ENCODE measurements at places on chromosomes 5 and 9.

DNA sequence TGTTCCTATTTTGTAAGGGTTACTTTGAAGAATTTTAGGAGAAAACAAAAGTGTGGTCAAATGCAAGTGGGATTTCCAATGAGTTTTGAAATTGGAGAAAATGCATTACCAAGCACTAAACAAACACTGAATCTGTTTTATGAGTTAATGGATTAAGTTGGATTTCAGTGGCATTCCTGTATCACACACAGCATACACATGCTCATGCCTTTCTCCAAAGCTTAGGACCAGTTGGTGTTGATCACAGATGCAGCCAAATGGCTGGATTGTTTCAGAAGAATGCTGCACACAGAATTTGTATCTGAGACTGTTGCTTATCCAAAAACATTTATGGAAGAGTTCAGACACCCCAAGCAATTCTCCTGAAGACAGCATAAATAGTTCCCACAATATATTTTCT lies 611.1 kb downstream of the ACTL7B start:
- DNase-seq = no peak

GRCh38 chr5:110644357-110644756 lies 82.1 kb downstream of the TMEM232 start:
- no peak for DNase-seq

DNA sequence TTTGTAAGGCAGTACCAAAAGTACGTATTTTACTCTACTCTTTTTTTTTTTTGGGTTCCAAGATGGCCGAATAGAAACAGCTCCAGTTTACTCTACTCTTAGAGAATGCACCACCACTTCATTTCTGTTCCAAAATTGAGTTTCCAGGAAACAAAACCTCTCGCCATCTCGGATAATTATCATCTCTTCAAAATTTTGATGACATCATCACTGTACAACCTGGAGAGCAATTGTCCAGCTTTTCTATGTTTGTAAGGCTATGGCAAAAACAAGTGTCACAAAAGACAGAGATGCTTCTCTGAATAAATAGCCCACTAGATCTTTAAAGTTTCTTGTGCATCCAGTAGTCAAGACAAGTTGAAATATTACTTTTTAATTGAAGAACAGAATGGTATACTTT lies 1631.9 kb upstream of the CDH6 start:
- DNase-seq = no peak

GRCh38 chr9:131289301-131290035 lies at the start of gene PLPP7:
Gene PLPP7, plus strand, starts transcription at chr9:131289723. Its CDS starts 275 bp downstream, at chr9:131289998.
- no peak for DNase-seq

GRCh38 chr9:131616983-131617604 lies 71.8 kb downstream of the PRRT1B start:
- DNase-seq = no peak

DNA sequence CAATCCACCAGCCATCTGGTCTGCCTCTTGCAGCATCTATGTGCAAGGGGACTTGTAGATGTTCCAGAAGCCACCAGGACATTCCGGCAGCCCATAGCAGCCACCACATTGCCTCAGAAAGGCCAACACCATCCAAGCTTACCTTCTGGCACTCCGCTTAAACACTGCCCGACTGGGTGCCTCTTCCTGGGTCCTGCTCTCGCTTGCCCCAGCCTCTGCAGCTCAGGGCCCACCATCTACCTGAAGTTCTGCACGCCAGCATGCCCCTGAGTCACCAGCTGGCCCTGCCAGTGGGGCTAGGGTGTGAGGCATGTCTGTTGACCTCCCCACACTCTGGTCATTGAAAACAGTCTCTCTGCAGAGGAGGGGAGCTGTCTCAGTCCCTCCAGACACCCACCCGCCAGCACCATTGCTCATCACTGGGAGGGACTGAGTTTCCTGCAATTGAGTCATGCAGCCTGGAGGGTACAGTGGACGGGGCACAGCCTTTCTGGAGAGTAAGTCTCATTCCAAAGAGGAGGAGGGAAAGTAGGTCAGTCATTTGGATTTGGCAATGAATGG lies 16.9 kb upstream of the COL5A1 start:
- DNase-seq = no peak

GRCh38 chr5:137609127-137609526 lies 110.0 kb upstream of the SPOCK1 start:
- no peak for DNase-seq

GRCh38 chr5:42131081-42131480 lies 206.0 kb downstream of the FBXO4 start:
- no peak for DNase-seq

DNA sequence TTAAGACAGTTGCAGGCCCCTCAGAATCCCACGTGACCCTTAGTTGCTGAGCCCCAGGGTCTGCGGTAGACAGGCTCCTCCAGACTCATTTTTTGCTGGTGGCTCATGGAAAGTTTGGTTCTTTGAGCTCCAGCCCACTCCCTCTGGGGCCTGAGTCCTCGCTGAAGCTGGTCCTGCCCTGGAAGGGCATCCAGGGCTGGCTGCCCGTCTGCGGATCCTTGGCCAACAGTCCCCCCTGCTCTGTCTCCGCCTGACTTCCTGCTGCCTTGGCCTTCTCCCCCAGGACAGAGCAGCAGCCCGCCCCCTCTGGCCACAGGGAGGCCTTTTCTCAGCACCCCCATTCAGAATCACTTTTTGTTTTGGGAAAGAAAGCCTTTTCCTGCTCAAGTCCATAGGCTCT lies 24.4 kb downstream of the SLC6A7 start:
- no peak for DNase-seq

- no peak for DNase-seq
Measured at GRCh38 chr9:113675475-113675941, 200.6 kb upstream of the ZNF618 start.

DNA sequence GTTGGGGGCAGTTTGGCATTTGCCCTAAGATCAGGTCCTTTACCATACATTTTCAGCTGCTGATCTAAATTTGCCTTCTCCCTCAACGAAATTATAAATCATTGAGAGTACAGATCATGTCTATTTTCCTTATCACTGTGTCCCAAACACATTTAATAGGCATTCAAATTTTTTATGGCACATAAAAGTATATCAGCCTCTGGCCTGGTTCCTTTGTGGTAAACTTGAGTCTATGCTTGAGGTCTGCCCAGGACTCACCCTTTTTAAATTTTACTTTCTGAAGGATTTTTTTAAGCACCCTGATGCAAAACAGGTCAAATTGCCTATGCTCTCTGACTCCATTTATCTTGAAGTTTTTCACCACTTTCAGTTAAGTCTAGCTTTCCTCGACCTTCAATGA lies 163.6 kb upstream of the GRIN3A start:
- no peak for DNase-seq

DNA sequence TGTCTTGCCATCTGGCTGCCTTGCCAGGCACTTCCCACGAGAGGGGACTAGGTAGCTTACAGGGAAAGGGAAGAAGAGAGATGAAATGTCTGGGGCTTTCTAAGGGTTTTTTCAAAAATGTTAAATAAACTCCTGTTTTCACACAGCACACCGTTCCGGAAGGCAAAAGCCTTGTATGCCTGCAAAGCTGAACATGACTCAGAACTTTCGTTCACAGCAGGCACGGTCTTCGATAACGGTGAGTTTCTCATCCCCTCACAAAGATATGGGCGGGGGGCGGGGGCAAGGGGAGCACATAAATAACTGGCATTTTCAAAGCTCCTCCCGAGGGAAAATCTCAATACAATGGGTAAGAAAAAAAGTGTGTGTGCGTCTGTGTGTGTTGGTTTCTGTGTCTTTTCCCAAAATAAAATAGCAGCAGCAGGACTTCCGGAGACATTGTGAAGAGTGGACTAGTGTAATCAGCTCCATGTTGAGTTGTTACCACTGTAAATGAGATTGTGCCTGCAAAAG lies 189.6 kb downstream of the NR3C1 start:
- DNase-seq = no peak

DNA sequence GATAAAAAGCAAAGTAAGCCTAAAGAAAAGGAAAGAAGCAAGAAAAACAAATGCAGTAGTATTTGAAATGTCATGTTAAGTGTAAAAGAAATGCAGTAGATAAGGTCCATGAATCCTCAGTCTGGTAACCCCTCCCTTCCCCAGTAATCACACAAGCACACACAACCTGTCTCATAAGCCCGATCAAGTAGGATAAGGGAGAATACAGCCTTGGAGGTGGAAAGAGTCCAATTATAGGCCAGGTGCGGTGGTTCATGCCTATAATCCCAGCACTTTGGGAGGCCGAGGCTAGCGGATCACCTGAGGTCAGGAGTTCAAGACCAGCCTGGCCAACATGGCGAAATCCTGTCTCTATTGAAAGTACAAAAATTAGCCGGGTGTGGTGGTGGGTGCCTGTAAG lies 117.9 kb downstream of the GADD45G start:
- DNase-seq = no peak

DNA sequence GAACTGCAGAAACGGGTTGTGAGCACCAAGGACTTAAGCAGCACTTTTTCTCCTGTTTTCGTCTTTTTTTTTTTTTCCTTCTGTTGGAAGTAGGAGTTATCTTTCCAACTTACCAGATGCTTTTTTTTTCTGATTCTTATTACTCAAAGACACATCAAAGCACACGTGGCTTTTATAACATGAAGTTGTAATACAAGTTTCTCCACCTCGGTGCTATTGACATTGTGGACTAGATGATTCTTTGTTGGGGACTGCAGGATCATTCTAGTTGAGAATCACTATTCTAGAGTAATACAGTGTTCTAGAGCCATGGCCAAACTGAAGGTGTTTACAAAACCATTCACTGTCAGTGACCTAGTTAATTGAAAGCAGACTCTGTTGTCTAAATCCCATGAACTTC lies 51.5 kb downstream of the MYO10 start:
- DNase-seq = no peak

DNA sequence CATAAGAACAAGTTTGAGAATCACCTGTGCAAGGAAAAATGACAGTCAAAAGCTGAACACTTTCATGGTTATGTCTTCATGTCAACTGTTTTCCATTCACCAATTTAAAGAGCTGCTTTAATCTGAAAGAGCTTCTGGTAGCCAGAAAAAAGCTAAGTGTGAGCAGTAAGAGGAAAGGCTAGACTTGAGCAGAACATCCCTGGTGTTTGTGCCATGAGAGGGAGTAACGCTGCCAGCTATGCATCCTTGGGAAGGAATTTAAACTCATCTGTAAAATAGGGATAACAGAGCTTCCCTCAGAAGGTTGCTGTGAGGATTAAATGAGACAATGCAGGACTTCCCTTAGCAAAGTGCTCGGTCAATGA lies 193.7 kb downstream of the MAPKAP1 start:
- DNase-seq = no peak

DNA sequence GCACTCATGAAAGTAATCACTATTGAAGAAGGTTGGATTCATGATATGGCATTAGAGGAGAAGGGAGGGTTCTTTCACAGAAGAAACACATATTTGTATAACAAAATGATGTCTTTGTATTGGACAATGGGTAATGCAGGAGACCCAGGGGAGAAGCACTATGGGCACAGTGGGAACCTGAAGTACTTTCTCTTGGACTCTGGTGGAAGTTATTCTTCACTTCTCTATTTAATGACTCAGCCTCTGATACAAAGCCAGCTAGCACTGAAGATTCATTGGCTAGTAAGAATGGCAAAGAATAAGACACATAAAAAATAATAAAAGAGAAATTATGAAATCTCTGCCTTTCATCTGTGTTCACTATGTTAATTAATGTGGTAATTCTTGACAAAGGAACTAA lies 149.9 kb upstream of the PRR16 start:
- DNase-seq = no peak

DNA sequence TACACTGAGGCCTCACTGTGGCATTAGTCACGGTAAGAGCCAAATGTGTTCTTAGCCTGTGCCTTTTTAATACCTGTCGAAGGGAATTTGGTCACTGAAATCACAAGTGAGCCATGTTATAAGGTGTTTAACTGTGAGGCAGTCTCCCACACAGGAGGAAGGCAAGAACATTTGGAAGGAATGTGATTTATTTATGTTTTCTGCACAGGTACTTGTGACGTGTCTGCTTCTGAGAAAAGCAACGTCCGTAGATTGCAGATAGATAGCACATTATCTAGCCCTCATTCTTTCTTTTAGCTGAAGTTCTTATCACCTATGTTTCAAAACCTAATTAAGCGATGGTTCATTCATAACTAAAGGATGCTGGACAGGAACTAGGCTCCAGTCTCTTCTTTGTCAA lies 19.0 kb upstream of the SMARCA2 start:
- DNase-seq = no peak

DNA sequence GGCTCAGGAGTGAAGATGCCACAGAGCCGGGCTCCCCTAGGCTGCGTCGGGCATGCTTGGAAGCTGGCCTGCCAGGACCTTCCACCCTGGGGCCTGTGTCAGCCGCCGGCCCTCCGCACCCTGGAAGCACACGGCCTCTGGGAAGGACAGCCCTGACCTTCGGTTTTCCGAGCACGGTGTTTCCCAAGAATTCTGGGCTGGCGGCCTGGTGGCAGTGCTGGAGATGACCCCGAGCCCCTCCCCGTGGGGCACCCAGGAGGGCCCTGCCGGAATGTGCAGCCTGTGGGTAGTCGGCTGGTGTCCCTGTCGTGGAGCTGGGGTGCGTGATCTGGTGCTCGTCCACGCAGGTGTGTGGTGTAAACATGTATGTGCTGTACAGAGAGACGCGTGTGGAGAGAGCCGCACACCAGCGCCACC lies 113.1 kb downstream of the RXRA start:
- no peak for DNase-seq

DNA sequence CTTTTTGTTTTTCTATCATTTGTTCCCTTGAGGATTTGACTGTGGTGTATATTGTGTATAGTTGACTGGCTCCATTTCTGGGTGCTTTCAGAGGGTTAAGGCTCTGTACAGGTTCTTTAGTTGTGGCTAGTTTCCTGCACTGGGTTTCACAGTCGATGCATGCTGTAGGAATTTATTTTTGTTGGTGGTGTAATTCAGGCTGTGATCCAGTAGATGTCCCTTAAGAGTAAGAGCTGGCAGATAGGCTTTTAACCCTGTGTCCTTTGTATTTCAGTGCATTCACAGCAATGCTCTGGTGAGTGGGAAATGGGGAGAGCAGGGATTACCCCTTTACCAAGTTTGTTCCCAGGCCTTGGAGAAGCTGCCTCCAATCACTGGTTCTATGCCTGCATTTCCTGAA lies 112.9 kb downstream of the SPATA31D1 start:
- no peak for DNase-seq

GRCh38 chr5:73909474-73909873 lies 283.5 kb downstream of the ARHGEF28 start:
- no peak for DNase-seq

GRCh38 chr5:90803381-90803780 lies 244.8 kb downstream of the ADGRV1 start:
- no peak for DNase-seq
